Stimulated activated CD4-positive, alpha-beta T cell treated with anti-CD3 and anti-CD28 coated beads, Interleukin-4, amount 100 ng/mL, for 1 hour (primary cell): ENCODE measurements at places on chromosomes 6 and 20.

- DNase-seq = no peak
These were observed 146.9 kb upstream of the CITED2 start for GRCh38 chr6:139521338-139521737.

GRCh38 chr6:134123666-134124208, 71.3 kb upstream of the SLC2A12 start:
- no peak for DNase-seq

DNA sequence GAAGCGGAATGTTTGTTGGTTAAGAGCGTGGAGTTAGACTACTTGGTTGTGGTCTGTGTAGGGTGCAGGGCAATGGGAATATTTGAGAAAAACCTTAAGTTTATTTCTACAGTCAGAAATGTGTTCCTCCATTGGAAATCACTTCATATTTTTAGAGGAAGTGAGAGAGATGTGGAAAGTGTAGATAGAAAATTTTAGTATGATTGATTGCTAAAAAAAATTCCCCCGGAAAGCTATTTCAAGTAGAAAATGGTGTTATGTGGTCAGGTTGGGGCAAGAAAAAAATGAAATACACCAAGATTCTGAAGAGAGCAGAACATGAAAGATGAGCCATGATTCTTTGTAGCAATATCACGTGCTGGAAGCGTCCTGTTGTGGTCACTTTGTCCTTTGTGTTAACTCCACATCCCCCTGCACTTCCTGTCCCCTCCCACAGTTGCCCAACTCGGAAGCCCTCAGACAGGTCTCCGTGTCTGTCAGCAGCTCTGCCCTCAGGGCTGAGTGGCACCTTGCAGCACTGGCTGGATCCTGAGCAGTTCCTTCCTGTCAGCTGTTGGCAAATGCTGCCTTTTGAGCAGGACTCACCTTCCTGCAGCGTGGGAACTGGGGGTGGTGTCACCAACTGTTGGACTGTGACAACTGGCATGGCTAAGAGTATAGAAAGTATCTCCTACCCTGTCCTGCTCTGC, 137.5 kb upstream of the SLC24A3 start:
- no peak for DNase-seq

GRCh38 chr6:106913111-106913510, 61.4 kb downstream of the CD24 start:
- DNase-seq = no peak

DNA sequence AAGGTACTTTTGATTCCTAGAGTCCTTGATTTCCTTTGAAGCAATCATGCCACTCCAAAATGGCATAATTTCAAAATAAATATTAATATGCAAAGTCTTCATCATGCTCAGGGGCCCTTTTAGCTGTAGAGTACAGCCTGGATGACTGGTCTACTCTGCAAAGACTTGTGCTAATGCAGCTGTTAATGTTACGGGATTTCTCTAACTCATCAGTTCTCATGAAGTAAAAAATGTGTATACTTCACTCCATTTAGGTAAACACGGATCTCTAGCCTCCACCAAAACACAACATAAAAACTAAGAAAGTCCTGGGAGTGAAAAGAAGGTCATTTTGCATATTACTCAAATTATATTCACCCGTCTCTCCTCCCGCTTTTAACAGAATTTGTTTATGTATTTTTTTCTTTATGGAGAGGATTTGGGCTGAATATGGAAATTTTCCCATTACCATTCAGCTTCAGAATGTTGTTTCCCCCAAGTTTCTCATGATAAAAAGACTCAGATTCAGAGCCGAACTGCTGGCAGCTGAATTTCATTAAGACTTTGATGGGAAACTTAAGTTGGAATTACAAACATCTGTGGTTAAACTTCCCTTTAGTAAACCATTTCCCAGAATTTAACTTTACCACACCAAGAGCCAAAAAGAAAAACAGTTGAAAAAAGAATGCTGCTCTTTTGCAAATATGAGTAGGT, 8.7 kb downstream of the LAMA4 start:
- no peak for DNase-seq

GRCh38 chr6:119138906-119139541, 60.6 kb upstream of the FAM184A start:
- DNase-seq = no peak

GRCh38 chr6:144929262-144929661, 644.1 kb downstream of the UTRN start:
- no peak for DNase-seq

DNA sequence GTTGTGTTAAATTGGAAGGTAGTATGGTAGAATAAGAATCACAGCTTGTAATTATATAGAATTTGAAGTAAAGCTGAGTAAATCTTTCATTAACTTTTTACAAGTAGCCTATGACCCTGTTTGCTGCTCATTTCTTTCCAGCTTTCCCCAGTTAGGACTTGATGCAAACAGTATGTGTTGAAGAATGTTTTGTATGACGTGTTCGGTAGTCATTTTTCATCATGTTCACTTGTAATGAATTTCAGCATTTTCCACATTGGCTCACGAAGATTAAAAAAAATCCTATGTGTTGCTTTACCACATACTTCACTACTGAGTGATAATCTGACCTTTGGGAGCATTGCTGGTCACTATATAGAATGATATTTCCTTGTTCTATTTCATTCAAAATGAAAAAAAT, 162.4 kb downstream of the CDKAL1 start:
- no peak for DNase-seq
